ENCODE measurements at places on chromosomes 6 and 20.

DNA sequence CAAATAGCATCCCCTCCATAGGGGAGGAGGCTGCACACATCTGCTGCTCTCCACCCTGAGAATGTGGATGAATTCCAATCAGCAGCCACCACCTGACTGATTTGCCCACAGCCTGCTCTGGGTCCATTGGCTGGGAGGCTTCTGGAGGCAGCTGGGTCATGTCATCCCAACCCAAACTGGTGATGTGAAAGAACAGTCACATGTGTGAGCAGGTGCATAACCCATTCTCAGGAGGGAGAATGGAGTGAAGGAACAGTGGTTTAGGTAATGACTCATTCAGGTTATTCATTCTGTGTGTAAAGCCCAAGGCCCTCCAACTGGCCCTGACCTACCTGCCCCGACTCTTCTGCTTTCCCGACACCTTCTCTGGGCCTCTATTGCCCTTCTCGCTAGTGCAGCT is 90.9 kb upstream of the GCM1 start:
- no peak for DNase-seq

DNA sequence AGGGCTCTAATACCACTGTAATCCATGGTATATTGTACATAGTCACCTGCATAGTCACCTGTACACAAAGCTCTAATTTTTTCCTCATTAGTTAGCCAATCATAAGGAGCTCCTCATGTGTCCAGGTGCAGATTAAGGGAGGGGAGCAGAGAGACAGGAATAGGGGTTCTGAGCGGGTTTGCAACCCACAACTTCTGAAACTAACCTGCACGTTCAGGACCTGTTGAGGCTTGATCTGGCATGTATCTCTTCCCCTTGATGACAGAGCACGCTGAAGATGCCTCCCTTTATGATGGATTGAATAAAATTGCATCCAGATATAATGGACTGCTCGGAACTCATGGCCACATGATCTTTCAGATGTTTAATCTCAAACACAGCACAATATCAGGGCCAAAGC is 179.4 kb upstream of the PRND start:
- DNase-seq, result no peak

DNA sequence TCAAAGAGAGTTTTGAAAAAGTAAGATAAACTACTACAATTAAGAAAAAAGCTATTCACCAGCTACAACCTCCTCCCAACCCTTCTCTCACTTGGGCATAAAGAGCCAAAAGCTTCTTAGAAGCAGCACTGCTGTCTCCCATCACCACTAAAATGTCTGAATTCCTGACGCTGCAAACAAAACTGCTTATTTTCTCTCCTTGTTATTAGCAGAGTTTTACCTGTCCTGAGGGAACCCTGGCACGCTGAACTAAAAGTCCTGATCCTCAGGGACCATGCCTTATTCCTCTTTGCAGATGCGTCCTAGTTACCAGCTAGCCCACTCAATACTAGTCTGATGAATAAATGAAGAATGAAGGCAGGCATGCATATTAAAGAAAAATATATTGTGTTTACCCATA is 1.1 kb downstream of the HACE1 start:
- no peak for DNase-seq

DNA sequence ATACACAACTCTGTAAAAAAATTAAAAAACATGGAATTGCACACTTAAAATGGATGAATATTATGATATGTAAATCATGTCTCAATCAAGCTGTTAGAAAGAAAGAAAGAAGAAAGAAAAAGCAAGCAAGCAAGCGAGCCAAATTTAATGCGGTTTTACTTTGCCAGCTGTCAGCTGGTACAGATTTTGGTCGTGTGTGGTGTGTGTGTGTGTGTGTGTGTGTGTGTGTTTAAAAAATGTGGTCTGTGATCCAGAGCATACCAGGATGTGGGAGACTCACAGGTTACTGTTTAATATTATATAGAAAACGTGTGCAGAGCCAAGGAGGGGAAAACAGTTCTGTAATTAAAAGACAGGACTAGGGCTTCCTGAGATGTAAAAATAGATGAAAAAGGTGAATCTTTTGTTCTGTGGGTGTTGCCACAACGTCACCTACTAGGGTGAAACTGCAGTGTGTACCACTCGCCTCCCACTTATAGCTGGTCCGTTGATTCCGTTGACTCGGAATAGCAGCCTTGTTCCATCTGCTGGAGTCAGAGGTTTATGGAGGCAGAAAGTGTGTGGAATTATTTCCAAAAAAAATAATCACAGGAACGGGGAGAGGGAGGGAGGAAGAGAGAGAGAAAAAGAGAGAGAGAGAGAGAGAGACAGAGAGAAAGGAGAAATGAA is 197.7 kb downstream of the BCAS1 start:
- DNase-seq, result no peak

GRCh38 chr6:163793011-163793983 is 378.8 kb downstream of the QKI start:
- no peak for DNase-seq

Measured in cortex of kidney (tissue), 1 donor.